Left ventricle myocardium superior (tissue), 1 donor: ENCODE measurements at places on chromosomes 13 and 19.

GRCh38 chr19:815079-815774 lies 6.5 kb downstream of the PLPPR3 start:
- no peak for DNase-seq

DNA sequence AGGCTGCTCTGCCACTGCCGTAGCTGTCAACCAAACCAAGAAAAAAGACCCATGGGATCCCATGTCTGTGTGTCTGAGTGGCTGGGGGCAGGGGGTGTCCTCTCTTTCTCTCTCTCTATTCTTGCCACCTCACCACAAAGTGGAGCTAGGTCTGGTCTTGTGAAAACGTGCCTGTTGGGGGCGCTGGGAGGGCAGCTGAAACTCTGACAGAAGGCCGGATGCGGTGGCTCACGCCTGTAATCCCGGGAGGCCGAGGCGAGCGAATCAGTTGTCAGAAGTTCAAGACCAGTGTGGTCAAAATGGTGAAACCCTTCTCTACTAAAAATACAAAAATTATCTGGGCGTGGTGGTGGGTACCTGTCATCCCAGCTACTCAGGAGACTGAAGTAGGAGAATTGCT lies 29.2 kb downstream of the ZNF146 start:
- DNase-seq: no peak

- DNase-seq: no peak
These were observed 131.8 kb downstream of the KCTD15 start for GRCh38 chr19:33928458-33928950.

DNA sequence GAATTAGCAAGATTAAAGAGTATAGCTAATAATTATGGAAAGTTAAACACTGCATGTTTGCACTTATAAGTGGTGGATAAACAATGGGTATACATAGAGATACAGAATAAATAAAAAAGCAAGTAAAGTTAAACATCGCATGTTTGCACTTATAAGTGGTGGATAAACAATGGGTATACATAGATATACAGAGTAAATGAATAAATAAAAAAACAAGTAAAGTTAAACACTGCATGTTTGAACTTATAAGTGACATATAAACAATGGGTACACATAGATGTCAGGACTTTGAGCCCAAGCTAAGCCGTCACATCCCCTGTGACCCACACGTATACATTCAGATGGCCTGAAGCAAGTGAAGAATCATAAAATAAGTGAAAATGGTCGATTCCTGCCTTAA lies 1533.3 kb upstream of the SPRY2 start:
- DNase-seq: no peak

- no peak for DNase-seq
These were observed 22.8 kb downstream of the SYDE1 start for GRCh38 chr19:15129856-15130585.

DNA sequence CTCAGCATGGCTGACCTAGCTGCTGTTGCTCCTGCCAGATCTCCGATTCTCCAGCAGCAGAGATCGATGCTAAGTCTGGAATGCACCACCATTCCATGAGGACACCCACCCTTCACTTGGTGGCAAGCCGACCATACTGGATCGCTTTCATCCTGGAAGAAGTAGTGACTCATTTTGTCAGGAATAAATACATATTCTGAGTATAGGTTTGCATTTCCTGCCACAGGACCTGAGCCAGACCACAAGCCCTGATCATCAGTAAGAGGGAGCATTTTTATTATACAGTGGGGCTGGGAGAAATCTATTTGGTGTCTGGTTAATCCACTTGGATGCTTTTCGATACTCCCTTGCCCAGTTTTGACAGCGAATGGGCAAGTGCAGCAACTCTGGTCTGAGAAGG lies 10.9 kb upstream of the KCTD15 start:
- no peak for DNase-seq

- DNase-seq: no peak
These were observed 413.4 kb upstream of the PCDH9 start for GRCh38 chr13:67643516-67644055.

- DNase-seq: no peak
These were observed 382.4 kb downstream of the KCTD12 start for GRCh38 chr13:76503766-76504165.

GRCh38 chr19:32647361-32647760 lies 27.6 kb downstream of the ANKRD27 start:
- DNase-seq: no peak

- DNase-seq: peak; percentile 77
These were observed 10.4 kb upstream of the KLF16 start for GRCh38 chr19:1873524-1874473.

GRCh38 chr13:22120646-22121045 lies 449.8 kb downstream of the FGF9 start:
- no peak for DNase-seq

- DNase-seq: no peak
These were observed 3.4 kb downstream of the MEGF8 start for GRCh38 chr19:42328854-42329253.

- DNase-seq: no peak
These were observed 13.0 kb downstream of the TRIP10 start for GRCh38 chr19:6752256-6753177.

GRCh38 chr13:98915563-98915962 lies 62.3 kb downstream of the DOCK9 start:
- DNase-seq: no peak
